Activated naive CD4-positive, alpha-beta T cell treated with Interleukin-2 at 50 U/mL for 16 hours (primary cell): ENCODE measurements at places on chromosomes 16 and 17.

DNA sequence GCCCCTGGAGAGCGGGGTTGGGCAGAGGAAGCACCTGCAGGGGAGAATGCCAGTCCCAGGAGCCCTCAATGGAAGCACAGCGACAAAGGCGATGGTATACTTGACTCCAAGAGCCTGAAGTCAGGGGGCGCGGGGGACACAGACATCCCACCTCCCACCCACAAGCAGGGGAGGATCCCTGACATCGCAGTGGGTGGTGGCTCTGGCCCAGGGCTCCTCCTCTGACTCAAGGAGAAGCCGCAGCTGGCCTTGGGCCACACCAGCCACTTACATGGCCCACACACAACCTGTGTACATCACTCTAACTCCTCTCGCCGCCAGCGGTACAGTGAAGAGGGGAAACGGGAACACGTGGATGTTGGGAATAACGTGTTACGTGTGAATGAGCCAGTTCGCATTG lies 44.3 kb downstream of the FZD2 start:
- no peak for DNase-seq

- no peak for DNase-seq
Observed at GRCh38 chr17:72125226-72125651, 4.4 kb downstream of the SOX9 start.

GRCh38 chr16:11547118-11547916 lies 39.4 kb downstream of the LITAF start:
- no peak for DNase-seq

DNA sequence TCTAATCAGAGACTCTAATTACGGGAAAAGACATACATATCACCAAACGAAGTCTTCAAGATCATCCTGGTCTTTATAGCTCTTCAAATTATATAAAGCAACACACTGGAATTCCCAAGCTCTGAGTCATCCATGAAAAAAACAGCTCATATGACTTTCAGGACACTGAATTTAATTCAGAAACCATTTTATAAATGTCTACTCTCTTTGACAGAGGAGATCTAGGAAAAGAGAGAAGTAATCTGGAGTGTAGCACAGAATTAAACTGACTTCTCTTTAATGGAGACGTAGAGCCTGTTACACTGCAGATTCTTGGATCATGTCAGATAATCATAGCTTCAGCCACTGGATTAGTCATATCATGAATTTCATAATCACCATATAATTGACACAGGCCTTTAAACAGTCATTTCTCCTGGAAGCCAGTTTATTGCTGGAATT lies 86.8 kb upstream of the WSB1 start:
- DNase-seq, result no peak
